Heart left ventricle (tissue), 16 donors: ENCODE measurements at places on chromosomes 5 and 9. TPM values are rescaled to one million over a fixed set of nuclear protein-coding genes. Genes with fewer than 3 reads are reported as not detected.

The TXNDC8 gene
- not detected for total RNA-seq

The MTAP gene
- 20.1 TPM for total RNA-seq

The MAMDC4 gene
- 8.1 TPM for total RNA-seq

The TSSK1B gene
- not detected for total RNA-seq

The BHMT2 gene
- total RNA-seq: 4.5 TPM

The C9orf153 gene
- total RNA-seq: not detected

The OTP gene
- not detected for total RNA-seq

The SGCD gene
- 90.3 TPM for total RNA-seq

The PCDHGA5 gene
- total RNA-seq: 4.1 TPM

The PCDHAC1 gene
- total RNA-seq: 0.09 TPM

The KIAA1191 gene
- 99.4 TPM for total RNA-seq

The PTGS1 gene
- 6.9 TPM for total RNA-seq

The TLX3 gene
- total RNA-seq: not detected

The IL5 gene
- not detected for total RNA-seq

The CRHBP gene
- 1.7 TPM for total RNA-seq
